ENCODE measurements at places on chromosomes 11 and 22.

DNA sequence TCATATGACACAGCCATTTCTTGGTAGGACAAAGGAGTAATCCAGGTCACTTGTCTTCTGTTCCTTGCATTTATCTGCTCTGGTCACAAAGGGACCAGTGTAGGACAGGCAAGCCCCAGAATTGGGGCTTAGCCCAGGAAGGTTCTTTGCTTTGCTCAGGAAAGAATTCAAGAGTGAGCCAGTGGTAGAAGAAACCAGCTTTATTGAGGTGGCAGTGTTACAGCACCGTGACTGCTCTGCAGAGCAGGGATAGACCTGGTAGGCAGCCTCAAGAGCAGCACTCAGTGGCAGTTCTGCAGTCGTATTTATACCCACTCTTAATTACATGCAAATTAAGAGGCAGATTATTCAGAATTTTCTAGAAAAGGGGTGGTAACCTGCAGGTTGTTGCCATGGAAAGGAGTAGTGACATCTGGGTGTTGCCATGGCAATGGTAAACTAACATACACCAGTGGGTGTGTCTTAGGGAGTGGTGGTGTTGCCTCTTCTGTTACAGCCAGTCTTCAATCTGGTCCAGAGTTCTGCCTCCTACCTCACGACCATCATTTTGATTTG lies 84.9 kb upstream of the RAB1B start:
- peak; percentile 61 for DNase-seq

GRCh38 chr11:103453915-103454709 lies 344.9 kb downstream of the DYNC2H1 start:
- DNase-seq = no peak

DNA sequence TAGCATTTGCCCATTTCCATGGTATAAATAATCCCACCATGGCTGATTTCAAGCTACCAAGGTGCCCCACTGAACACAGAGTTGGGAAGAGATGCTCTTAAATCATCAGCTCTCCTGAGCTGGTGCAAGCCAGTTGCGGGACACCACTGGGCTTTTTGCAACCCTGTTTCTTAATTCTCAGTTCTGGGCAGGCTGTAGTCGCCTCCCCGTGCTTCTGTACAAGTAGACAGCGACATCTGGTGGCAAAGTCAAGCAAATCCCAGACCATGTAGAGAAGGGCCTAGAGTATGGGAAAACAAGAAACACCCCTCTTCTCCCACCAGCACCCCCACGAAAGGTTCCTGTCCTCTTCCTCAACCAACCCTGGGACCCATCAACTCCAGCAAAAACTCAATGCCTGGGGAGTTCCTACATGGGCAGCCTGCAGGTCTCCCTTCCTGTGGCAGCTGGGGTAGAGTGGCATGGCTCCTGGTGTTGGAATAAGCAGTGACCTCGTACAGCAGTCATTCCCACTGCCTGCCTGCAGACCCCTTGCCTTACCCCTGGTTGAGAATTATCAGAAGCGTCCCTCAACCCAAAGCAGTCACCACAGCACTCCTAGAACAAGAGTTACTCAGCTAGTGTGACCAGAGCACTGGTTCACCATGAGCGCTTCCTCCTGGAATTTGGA lies 68.4 kb downstream of the IGLL5 start:
- peak; percentile 78 for DNase-seq

- DNase-seq = no peak
These were observed 19.2 kb downstream of the MICALL1 start for GRCh38 chr22:37925330-37925729.

- DNase-seq = no peak
These were observed 808.9 kb upstream of the LUZP2 start for GRCh38 chr11:23687991-23688390.

DNA sequence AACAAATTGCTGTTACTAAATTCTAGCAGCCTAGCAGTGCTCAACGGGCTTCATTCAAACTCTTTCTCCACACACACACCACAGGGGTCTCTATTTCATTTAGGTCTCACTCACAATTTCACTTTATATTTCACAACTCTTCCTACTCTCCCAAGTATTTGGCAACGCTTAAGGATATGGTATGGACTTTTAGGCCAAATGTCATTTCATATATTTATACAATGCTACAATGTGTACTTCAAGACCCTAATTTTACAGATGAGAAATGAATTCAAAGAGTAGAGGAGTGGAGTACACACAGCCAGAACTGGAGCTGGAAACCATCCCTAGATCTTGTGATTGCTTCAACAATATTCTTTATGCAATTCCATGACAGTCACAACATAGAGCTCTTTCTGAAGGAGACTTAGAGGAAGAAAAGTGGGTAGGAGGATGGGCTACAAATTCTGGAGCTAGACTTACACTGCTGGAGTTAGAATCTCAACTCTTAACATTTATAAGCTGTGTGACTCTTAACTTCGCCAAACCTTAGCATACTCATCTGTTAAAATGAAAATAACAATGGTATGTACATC lies 2.5 kb upstream of the MS4A13 start:
- DNase-seq = no peak

DNA sequence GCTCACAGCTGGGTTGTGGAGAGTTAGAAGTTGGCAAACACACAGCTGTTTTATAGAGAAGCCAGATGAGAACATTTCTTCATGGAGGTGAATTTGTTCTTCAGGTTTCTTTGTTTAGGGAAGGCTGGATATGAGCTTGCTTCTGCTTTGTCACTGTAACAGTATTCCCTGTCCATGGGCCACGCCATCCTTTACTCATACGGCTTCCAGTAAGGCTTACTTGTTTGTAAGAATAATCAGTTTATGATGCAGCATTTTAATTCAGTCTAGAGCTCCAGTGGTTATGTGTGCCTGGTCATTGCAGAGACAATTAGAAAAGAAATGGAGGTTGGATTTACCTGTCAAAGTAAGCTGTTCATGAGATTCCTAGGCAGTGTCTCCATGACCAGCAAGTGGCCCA lies 131.8 kb downstream of the TRIM44 start:
- no peak for DNase-seq

DNA sequence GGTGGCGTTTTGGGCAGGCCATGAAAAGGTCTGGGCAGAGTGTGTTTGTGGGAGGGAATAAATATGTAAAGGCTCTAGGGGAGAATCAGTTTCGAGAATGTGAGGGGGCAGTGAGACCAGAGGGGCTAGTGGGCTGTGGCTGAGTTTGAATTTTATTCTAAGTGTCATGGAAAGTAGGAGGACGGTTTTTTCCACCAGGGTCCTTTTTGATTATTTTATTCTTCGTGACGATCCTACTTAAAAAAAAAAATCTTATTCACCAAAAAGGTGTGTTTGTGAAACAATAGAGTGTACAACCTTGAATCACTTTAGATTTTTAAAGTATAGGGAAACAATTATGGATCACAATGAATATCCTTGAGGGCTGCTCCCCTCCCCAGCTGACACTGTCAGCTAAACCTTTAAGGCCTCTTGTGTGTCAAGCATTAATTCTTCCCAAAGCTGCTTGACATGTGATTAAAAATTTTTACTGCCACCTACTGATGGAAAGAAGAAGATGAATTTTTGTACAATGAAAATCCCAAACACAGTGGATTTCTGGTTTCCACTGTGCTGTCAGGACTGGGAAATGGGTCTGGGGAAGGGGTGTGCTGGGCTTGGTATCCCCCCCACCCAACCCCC lies 107.5 kb upstream of the OR4B1 start:
- peak; percentile 61 for DNase-seq

- no peak for DNase-seq
These were observed 96.1 kb upstream of the THY1 start for GRCh38 chr11:119518746-119519730.

DNA sequence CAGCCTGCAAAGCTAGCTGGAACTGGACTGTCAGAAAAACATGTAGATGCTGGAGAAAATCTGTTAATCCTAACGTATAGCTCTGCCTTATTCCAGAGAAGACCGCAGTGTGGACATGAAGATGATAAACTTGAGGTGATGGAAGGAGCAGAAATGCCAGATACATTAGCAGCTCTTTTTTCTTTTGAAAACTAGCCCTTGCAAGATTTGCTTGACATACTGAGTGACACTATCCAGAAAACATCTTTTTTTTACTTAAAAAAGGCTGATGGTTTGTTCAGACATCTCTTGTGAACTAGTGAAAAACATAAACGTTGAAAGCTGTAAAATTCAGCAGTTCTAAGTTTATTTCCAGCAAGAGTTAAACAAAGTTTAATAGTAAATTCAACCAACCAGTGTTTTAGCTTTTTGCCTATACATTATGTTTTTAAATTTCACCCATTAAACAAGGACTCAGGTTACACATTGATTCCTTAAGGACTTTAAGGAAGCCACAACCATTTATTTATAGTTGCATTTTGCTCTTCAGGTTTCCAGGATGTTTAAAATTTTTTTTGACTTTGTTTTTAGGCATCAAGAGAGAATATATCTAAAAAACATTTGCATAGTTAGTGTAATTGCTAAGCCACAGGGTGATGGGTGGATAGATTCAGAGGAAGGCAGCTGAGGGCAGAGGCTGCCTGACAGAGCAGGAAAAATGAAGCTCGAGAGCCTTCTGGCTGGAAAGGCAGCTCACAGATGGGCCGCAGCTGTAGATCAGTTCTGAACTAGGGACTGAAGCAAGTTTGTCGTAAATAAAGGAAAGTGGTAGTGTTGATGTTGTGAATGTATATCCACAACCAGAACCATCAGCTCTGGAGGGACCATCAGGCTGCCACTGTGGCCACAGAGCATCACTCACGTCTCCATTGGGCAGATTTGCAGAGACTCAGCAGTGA lies 9.5 kb downstream of the SNAP29 start:
- no peak for DNase-seq

DNA sequence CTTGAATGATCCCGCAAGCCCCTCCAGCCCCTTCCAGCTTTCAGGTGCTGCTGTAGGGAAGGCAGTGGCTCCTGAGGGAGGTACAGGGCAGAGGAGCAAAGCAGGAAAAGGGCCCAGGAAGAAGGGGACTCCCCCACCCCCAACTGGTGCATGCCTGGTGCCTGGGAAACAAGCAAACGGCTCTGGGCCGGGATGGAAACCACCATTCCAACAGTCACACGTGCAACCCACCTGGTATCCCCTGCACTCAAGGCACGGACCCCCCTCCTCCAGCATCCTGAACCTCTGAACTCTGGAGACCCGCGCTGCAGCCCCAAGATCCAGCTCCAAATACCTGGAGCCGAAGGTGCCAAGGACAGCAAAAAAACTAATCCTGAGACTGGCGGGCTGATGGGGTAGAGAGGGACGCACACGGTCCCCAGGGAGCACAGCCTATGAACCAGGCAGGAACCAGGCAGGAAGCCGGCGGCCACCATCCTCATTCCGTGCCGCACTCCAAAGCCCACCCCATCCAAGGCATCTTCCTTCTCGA lies 537 bp downstream of the SCN4B start:
- no peak for DNase-seq

Measured in CD4-positive, alpha-beta T cell treated with Interferon alpha-2 for 1 hour (primary cell).